ENCODE measurements at places on chromosomes 16 and 17.

DNA sequence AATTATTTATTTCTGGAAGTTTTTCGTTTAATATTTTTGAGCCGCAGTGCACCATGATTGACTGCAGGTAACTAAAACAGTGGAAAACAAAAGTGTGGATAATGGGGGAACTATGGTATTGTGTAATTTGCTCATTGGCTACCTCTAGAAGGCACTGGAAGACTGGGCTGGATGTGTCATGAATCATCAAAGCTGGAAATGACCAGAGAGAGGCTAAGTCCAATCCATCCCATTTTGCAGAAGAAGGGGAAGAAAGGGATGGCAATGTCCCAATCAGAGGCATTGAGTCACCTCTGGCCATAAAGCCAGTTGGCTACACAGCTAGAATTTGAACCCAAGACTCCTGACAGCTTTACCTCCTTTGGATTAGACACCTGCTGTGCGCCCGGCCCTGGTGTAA is 29.3 kb downstream of the GLP2R start:
- DNase-seq, result peak; percentile 53

GRCh38 chr17:2402544-2402943 is 1.7 kb upstream of the MNT start:
- DNase-seq, result no peak

DNA sequence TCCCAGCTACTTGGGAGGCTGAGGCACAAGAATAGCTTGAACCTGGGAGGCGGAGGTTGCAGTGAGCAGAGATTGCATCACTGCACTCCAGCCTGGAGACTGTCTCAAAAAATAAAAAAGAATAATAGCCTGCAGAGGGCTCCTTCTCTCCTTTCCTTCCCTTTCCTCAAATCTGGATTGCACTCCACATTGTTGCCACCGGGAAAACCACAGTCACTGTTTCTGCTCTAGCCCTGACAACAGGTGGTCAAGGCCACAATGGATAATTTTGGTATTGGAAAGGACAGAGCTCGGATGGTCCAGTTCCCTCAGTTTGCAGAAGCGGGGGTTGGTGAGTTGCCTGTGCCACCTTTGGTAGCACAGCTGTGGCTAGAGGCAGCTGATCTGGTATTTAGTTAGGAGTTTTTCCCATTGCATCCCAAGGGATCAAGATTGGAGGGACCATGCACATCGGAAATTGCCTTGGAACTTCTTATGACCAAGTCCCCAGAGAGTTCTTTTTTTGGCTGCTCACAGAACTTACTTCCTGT is 44.7 kb upstream of the PRSS54 start:
- no peak for DNase-seq

DNA sequence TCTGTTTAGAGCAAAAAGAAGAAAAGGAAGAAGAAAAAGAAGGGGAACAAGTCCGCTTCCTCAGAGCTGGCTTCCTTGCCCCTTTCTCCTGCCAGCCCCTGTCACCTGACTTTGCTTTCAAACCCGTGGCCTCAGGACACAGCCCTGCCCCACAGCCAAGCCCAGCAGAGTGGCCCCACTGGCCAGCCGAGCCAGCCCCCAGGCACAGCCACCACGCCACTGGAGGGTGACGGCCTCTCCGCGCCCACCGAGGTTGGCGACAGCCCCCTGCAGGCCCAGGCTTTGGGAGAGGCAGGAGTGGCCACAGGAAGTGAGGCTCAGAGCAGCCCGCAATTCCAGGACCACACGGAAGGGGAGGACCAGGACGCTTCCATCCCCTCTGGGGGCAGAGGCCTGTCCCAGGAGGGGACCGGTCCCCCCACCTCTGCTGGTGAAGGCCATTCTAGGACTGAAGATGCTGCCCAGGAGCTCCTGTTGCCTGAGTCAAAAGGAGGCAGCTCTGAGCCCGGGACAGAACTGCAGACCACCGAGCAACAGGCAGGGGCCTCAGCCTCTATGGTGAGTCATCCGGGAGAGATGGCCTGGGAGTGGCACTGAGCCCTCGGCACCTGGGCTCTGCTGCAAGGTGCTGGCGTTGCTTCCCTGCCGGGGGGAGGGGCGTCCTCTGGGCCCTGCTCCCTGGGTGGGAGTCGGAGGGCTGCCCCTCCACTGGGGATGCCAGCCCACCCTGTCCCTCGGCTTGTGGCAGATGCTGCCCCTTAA is 27.3 kb downstream of the RNF213 start:
- DNase-seq, result no peak

- peak; percentile 87 for DNase-seq
These were observed 164.5 kb downstream of the PRKCA start for GRCh38 chr17:66466840-66467367.

DNA sequence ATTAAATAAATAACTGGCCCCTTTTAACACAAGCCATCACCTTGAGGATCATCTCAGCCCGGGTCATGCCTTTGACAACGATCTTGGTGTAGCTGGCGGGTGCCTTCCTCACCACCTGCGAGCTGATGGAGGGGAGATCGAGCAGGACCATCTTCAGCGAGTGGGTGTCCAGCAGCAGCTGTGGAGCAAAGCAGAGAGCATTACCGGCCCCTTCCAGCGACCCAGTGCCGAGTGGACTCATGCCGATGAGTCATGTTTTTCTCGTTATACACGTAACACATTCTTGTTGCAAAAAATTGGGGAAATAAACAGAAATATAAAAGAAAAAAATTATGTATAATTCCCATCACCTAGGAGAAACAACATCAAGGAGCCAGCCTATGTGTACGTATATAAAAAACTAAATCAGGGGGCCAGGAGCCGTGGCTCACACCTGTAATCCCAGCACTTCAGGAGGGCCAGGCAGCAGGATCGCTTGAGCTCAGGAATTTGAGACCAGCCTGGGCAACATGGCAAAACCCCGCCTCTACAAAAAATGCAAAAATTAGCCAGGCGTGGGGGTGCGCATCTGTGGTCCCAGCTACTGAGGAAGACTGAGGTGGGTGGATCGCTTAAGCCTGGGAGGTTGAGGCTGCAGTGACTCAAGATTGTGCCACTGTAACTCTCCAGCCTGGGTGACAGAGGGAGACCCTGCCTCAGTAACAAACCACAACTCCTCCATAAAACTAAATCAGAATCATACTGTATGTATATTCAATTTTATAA is 169.1 kb upstream of the RPH3AL start:
- DNase-seq, result no peak

DNA sequence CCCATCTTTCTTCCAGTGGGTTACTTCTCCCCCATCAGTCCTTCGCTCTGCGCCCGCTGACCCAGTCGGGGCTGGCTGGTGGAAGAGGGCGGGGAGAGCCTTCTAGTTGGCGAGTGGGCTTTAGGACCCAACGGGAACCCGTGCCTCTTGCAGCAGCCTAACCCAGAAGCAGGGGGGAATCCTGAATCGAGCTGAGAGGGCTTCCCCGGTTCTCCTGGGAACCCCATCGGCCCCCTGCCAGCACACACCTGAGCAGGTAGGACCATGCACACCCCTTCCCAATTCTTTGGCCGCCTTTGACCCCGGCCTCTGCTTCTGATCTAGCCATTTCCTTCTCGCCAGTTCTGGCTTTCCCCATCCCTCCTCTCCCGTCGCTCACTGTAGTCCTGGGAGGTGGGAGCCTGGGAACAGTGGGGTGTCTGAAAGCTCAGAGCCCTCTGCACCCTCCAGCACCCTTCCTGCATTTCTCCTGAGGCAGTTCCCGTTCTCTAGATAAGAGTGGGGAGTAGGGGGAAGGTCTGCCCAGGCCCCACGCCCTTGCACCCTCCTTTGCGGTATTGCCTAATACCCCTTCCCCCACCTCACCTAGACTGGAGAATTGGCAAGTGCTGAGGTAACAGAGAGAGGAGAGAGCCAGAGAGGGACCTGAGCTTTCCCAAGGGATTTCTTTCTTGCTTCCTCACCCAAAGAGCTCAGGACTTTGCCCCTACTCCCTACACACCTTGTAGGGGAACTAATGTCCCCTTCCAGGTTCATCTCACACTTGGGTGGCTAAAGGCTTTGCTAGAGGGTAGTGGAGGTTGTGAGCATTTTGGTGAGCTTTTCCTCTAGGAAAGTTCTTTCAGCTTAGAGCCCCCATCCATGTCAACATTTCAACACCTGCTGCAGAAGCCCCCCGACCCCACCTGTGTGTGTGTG is at the start of gene RARA:
RARA (plus strand) TSS at position 150 of the 918 bp plus-strand sequence. CDS start 22,039 bp downstream, outside the sequence.
- peak; percentile 56 for DNase-seq

DNA sequence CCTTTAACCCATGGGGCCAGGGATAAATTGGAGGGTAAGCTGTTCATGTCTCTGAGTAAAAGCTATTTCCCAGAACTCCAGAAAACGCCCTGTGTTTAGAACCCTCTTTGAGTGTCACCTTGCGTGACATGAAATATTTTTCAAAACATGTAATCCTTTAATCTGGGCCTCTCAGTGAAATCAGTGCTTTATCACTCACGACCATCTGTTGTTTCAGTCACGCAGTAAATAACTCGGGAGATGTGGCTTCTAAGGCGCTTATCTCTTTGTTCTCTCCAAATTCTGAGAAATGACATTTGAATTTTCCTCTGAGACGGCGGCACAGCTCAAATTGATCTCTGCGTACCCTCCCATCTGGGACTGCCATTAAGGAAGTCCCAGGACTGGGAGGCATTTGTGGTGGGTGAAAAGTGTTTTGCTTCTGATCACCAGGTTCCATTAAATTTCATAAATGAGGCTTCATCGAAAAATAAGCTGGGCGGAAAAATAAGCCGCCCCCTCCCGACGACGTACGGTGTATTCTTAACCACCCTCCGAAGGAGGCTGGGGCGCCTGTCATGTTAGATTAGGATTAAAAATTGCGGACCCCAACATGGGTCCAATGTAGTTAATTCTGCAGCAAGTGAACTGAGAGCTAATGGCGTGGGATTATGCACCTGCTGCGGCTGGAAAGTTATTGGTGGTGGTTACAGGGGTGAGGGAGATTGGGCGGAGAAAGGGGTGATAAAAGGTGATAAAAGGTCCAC is 12.7 kb downstream of the WFDC1 start:
- DNase-seq, result no peak

GRCh38 chr17:8016632-8017424 is 14.4 kb downstream of the GUCY2D start:
- DNase-seq, result peak; percentile 85

DNA sequence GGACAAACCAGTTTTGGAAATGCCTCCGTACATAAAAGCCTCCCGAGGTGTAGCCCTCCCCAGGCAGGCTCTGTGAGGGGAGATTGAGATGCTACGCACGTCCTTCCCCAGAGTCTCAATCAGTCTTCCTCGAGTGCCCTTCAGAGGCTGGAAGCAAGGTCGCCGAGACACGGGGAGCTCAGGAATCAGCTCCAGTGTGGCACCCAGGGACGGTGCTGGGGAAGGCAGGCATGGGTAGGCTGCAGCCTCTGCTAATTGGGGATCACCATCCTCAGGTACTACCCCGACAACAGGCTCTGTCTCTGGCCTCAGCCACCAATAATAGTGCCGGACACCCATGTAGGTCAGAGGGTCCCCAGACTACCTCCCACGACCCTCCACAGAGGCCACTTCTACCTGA is 28.1 kb upstream of the GSG1L start:
- no peak for DNase-seq

- DNase-seq, result no peak
These were observed 111.9 kb downstream of the CNTNAP4 start for GRCh38 chr16:76389126-76389525.

- no peak for DNase-seq
These were observed 33.9 kb downstream of the AXIN1 start for GRCh38 chr16:318628-319027.

DNA sequence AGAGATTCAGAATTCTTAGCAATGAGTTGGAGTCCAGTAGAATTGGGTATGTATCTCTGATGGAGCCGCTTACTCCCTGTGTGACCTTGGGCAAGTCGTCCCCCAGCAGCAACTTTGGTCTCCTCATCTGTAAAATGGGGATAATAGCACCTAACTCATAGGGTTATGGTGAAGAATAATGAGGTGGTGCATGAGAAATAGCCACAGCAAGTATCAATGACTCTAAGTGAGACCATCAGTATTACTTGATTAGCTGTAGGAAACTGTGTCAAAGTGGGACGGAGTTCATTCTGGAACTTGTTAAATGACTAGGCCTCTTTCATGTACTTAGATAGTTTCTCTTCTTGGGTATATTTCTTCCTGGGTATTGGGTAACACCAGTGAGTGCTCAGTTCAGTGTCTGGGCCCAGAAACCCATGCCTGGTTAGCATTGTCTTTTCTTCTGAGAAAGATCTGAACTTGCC is 6.4 kb downstream of the PRKCB start:
- no peak for DNase-seq

DNA sequence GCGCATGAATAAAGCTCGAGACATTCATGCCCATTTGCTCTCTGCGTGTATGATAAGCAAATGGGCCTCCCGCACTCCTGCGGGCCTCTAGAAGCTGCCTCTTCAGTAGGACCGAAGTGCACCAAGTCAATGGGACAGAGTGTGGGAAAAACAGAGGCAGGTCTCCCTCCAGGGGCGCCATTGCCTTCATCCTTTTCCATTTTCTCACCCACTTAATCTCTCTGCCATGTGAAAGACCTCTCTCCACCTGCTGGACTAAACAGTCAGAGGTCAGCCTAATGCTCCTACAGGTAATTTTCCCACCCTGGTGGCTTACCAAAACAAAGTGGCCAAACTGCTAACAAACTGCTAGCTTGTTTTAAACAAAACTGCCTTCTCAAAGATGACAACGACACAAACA is 210.9 kb downstream of the ZFHX3 start:
- DNase-seq, result no peak

DNA sequence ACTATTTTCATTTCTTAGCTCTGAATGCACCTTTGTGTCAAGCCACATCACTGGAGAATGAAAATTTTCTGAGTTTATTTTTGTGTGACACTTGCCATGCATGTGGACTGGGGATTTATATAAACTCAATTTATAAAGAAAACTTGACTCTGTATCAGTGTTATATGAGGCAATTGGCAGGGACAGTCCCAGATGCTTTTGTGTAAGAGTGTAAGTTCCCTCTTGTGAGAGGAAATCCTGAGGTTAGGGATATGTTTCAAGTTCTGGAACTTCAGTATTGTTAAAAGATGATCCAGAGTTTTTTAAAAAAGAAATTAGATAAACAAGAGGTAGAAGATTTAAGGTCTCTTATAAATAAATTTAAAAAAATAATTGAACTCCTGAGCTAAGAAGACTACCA is 10.9 kb upstream of the CCL8 start:
- peak; percentile 94 for DNase-seq

DNA sequence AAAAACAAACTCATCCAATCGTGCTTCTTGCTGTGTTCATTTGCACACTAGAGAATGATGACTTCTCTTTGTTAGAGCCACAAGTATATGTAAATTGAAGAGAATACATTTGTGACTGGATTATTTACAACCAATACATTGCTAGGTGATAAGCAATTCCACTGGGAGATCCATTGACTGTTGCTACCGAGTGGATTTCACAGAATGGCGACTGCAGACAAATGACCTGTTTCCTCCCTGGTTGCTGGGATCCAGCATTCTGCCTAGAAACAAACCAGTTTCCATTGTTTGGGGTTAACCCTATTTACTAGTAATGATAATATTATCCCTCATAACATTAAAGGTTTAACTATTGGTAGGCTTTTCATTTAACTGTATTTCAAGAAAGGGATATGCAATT is 36.9 kb upstream of the CPHXL start:
- DNase-seq, result no peak
